ENCODE measurements at places on chromosomes 12 and 14. TPM values are rescaled to one million over a fixed set of nuclear protein-coding genes. Genes with fewer than 3 reads are reported as not detected.
A peak's percentile ranks its signal among the peaks of the same experiment; 100 is the strongest.

DNA sequence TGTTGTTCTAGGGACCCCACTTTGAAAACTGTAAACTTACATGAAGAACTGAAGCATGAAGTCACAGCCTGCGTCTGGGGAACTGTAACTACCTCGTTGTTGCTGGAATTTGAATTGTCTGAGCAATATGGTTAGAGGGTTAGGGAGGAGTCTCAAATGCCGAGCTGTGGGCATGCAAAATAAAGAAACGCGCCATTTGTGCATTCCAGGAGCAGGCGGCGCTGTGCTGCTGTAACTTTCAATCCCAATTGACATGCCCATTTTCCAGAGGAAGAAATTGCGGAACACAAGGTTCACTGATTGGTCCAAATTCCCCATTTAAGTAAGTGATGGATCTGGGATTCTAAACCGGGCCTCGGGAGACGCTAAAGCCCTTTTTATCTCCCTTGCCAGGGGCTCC lies 61.3 kb downstream of the ZNF664 start:
- DNase-seq, result no peak

GRCh38 chr14:20416223-20416622 lies 2.9 kb upstream of the TEP1 start:
- DNase-seq, result peak; percentile 59

Gene DCAF11
- total RNA-seq, result 142 TPM

DNA sequence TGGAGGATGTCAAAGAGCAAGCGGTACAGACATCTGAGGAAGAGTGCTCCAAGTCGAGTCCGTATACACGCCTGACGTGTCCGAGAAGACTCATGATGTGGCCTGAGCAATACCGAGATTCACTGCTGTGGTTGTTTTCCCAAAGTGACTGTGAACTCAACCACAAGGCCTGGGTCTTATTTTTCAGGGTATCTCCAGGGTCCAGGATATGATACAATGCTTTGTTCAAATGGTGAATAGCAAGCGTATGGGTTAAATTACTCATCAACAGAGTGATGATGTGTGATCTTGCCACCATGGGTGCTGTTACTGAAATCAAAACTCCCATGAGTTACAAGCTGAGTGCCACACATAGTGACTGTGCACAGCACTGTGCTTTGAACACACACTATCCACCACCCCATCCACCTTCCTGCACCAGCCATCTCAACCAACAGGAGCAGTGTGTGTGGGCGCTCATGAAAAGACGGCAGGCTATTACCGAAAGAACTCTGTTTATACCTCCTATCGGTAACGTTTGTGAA lies 109.6 kb downstream of the BCAT1 start:
- DNase-seq, result peak; percentile 14

Gene CCDC177
- total RNA-seq, result not detected

DNA sequence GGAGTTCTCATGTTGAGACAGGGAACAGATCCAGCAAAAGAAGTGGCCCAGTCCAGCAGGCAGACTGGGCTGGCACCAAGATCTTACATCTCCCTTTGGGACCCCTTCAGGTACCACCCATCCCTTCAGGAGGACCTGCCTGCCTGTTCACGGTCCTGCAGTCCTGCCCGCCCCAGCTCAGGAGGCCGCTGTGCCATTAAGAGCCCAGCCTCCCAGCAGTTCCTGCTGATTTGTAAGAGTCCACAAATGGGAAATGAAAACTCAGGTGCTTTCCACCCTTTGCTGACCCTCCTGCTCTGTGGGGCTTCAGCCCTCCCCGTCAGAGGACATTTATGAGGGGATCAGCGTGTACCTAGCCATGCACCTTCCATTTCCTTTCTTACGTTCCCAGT lies 39.5 kb downstream of the C14orf132 start:
- no peak for DNase-seq

Gene CLEC2B
- not detected for total RNA-seq

Gene GPD1
- total RNA-seq, result 9.2 TPM

- no peak for DNase-seq
These were observed 1.8 kb upstream of the PPP1R12A start for GRCh38 chr12:79936670-79937069.

DNA sequence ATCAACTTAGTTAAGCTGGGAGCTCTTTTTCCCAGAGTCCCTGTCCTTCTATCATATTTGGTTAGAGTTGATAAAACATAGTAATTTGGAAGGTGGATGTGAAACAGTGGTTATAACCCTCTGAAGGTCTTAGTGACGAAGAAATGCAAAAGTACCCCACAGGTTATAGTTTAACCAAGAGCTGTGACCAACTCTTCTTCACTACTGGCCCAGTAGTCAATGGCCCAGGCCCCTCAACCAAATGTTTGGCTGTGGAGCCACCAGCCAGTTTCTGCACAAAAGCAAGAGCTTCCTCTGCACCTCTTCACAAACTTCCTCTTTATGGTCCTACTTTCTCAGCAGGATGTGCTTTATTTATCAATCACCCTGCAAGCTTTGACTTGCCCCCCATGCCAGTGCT lies 132.6 kb downstream of the BMP4 start:
- DNase-seq, result no peak

DNA sequence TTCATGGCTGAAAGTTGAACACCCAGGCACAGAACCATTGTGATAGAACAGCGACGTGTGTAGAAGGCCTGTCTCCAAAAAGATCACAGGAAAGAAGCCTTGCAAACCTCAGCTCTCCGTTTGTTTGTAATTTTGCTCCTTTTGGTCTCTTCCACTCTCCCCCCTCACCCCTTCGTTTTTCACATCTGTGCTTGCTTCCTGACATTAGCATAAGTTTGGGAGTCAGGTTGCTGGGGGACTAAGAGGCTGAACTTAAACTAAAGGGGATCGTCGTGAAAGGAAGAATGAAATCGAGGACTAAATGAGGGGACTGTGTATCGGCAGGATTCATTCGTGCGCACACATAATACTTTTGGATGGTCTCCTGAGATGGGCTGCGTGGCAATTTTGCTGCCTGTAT lies 200.6 kb downstream of the BCAT1 start:
- DNase-seq, result no peak

DNA sequence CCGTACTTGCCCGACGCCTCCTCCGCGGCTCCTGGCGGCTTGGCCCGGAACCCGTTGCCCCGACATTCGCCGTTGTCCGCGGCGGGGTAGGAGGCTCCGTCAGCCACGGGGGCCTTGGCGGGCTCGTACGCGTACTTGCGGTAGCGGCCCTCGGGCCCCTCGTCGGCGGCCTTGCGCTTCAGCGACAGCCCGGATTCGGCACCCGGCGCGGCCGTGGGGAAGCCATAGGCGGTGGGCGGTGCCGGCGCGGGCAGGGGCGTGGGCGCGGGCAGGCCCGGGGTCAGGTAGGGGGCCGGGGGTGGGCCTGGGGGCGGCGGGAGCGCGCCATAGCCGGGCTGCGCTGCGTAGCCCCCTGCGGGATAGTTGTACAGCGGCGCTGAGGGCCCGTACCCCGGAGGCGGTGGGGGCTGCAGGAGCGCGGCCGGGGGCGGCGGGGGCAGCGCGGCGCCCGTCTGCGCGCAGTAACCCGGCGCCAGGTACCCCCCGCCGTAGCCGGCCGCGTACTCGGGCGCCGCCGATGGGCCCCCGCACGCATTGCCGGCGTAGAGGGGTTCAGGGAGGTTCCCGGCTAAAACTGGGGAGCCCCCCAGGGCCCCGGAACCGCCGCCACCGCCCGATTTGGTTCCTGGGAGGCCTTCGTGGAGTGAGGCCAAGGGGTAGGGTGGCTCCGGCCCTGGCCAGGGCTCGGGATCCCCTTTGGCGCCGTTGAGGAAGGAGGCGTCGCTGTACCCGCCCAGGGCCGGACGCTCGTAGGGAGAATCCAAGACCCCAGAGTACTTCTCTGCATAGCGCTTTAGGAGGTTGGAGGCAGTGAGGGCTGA lies 26.9 kb downstream of the FIGNL2 start:
- DNase-seq, result no peak

Measured in transverse colon (tissue), 4 donors.